Prostate gland (tissue), 2 donors: ENCODE measurements at places on chromosomes 4 and X. TPM values are rescaled to one million over a fixed set of nuclear protein-coding genes. Genes with fewer than 3 reads are reported as not detected.

Gene LONRF3
- 8.1 TPM for total RNA-seq

DNA sequence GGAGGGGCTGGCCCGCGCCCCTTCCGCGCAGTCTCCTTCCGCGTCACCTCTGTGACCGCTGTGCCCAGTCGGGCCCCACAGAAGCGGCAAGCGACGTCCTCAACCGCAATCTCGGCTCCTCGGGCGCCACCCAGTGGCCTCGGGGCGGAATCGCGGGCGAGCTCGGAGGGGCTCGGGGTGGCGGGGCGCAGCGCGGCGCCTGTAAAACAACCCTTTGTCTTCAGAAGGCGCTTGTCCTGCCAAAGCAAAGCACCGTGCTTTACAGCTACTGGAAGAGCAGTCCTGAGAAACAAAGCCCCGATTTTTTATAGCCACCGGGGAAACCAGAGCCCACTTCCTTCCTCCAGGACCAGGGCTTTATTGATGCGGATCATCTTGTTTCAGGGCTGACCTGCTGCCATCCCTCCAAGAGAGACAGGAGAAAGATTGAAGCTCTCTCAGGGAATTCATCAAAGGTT lies 37.3 kb upstream of the CDKN2AIP start:
- no peaks in the 10 kb centered on the region for H3K4me1 ChIP-seq
- H3K36me3 ChIP-seq: no peaks in the 10 kb centered on the region
- peak; percentile 75 for DNase-seq

Gene NHS
- 17.7 TPM for total RNA-seq

Gene HSFX4
- total RNA-seq: not detected

DNA sequence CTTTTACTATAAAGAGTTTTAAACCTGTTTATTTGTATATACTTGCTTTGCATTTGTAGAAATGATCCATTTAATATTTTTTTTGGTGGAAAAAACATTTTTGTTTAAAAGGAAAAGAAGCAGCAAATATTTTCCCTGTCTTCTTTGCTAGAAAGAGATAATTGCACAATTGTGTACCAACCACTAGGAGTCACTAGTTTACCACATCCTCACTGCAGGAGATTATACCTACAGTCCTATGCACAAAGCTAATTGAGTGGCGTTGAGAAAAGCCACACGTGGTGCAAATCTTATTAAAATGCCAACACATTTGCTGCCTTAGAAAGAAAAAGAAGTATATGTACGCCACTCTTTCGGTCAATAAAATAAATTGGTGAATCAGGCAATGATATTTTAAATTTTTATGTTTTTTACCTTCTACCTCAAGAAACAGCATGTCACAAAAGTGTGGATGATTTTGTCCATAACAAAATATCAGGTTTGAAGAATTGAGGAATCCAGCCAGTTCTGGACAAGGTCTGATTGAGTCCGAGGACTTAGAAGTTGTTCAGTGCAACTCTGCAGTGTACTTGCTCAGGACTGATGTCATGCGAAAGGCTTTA lies 102.9 kb downstream of the GRXCR1 start:
- H3K27ac ChIP-seq: no peak overlapping the region
- H3K27me3 ChIP-seq: no peaks in the 10 kb centered on the region
- no peak overlapping the region for H3K4me3 ChIP-seq
- DNase-seq: no peak
